RWPE2 (cell line): ENCODE measurements at places on chromosomes 11 and 22.
A peak's percentile ranks its signal among the peaks of the same experiment; 100 is the strongest.

DNA sequence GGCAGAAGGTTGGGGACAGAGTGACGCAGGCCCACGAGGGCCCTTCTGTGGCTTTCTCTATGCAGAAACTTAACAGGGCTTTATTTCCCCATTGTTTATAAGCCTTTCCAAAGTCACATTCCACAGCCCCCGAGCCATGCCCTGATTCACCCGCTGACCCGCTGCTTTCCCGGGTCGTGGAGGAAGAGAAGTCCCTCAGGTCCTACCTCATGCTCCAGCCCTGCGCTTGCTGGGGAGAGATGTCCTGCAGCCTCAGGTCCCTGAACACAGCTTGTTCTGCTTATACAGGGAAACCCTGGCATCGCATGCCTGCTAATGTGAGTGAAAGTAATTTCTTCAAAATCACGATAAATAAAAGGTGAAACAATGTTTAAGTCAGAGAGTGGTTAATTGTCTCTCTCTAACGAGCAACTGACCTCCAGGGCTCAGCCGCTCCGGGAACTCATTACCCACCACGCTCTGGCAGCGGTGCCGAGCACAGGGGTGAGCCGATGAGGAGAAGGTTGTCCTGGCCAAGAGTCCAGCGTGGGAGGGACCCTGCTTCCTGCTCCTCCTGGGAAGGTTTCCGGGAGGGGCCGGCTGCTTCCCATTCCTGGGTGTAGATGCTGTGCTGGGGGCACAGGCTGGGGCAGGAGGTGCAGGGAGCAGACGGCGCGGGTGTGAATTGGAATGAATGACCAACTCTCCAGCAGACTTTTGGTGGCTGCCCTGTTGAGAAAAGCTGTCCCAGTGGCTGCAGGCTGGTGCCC, 595.2 kb downstream of the BRD1 start:
- no peak overlapping the region for H3K27ac ChIP-seq
- no peaks in the 10 kb centered on the region for H3K4me1 ChIP-seq
- no peaks in the 10 kb centered on the region for H3K36me3 ChIP-seq
- H3K4me3 ChIP-seq, result no peak overlapping the region

- no peaks in the 10 kb centered on the region for H3K27me3 ChIP-seq
- H3K36me3 ChIP-seq, result no peaks in the 10 kb centered on the region
- DNase-seq, result peak; percentile 68
- H3K4me3 ChIP-seq, result no peak overlapping the region
- H3K4me1 ChIP-seq, result peaks cover 12% of the 10 kb centered on the region
- peak overlapping the region; percentile 60 for H3K27ac ChIP-seq
Observed at GRCh38 chr11:95245038-95245437, 14.0 kb upstream of the SESN3 start.

DNA sequence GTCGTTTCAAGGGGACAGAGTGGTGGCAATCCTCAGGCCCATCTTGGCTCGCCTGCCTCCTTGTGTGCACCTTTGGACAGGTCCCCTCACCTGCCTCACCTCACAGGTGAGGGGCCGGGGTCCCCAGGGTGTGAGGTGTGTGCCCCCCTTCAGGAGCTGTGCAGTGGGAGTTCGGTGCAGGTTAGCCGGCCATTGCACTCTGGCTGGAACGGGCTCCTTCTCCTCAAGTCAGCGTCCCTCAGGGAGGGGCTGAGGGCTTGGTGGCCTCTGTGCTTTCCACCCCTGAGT, 269.1 kb downstream of the TBC1D22A start:
- no peaks in the 10 kb centered on the region for H3K36me3 ChIP-seq
- no peaks in the 10 kb centered on the region for H3K27me3 ChIP-seq
- peaks cover 14% of the 10 kb centered on the region for H3K4me1 ChIP-seq
- no peak overlapping the region for H3K27ac ChIP-seq
- no peak overlapping the region for H3K4me3 ChIP-seq
- peak; percentile 33 for DNase-seq

DNA sequence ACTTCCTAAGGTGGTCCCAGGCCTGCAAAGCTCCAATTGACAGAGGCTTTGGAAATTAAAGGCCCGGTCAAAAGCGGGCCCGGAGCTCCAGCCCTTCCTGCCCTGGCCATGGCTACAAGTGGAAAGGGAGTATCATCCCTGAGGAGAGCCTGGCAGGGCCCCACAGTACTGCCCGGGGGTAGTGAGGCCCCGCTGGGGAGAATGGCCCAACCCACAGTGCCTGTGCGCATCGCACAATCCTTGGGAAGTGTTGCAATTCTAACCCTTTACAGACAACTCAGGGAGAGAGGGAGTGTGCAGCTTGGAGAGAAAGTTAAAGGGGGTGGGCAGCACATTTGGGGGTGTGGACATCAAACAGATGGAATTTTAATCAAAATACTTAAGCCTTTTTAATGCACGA, 3.6 kb downstream of the CACNG2 start:
- peaks cover 77% of the 10 kb centered on the region for H3K27me3 ChIP-seq
- no peak for DNase-seq
- no peaks in the 10 kb centered on the region for H3K4me1 ChIP-seq
- H3K36me3 ChIP-seq, result no peaks in the 10 kb centered on the region
- no peak overlapping the region for H3K27ac ChIP-seq

GRCh38 chr11:84390441-84391078, 1104.4 kb upstream of the CCDC90B start:
- H3K4me3 ChIP-seq, result no peak overlapping the region
- DNase-seq, result no peak
- H3K27ac ChIP-seq, result no peak overlapping the region
- H3K27me3 ChIP-seq, result no peaks in the 10 kb centered on the region
- no peaks in the 10 kb centered on the region for H3K36me3 ChIP-seq

DNA sequence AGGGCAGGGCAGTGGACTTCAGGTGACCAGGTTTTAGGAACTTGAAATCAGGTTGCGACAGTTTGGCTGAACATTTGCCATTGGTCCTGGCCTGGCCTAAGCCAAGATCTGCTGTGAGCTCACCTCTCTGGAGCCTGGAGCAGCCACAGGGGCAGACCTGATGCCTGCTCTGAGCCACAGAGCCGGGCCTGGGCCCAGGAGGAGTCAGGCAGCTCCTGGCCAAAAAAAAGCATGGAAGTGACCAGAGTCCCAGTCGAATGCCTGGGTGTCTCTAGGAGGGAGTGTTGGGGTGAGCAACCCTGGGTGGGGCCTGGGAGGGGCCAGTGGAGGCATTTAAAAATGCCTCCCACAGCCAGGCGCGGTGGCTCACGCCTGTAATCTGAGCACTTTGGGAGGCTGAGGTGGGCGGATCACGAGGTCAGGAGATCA, 6.0 kb upstream of the OMP start:
- DNase-seq, result peak; percentile 33
- H3K27ac ChIP-seq, result no peak overlapping the region
- H3K36me3 ChIP-seq, result no peaks in the 10 kb centered on the region
- H3K27me3 ChIP-seq, result no peaks in the 10 kb centered on the region

- no peak overlapping the region for H3K27ac ChIP-seq
- H3K4me3 ChIP-seq, result no peak overlapping the region
- no peak for DNase-seq
- no peaks in the 10 kb centered on the region for H3K36me3 ChIP-seq
Observed at GRCh38 chr11:120494595-120494994, 17.0 kb upstream of the GRIK4 start.

- no peak overlapping the region for H3K27ac ChIP-seq
- no peaks in the 10 kb centered on the region for H3K27me3 ChIP-seq
- DNase-seq, result no peak
- H3K4me1 ChIP-seq, result no peaks in the 10 kb centered on the region
- H3K36me3 ChIP-seq, result no peaks in the 10 kb centered on the region
- H3K4me3 ChIP-seq, result no peak overlapping the region
Observed at GRCh38 chr11:63007920-63008319, 7.7 kb downstream of the SLC22A8 start.

DNA sequence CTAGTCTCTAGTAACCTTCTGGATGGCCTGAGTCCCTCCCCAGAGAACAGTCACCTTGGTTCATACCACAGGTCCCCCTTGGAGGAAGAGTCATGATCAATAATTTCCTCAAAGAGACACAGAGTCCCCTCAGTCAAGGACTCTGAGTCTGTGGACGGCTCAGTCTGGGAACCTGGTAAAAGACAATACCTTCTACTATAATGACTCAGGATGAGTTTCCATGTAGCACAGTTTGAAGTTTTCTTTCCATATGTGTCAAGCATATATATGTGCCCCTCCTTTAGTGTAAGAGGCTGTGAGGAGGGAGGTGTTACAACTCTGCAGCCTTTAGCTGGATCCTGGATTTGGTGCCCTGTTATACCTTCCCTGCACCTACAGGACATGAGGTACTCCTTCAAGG, 54.4 kb upstream of the TSKU start:
- H3K36me3 ChIP-seq, result no peaks in the 10 kb centered on the region
- no peak overlapping the region for H3K27ac ChIP-seq
- no peaks in the 10 kb centered on the region for H3K4me1 ChIP-seq
- H3K4me3 ChIP-seq, result no peak overlapping the region
- no peaks in the 10 kb centered on the region for H3K27me3 ChIP-seq

GRCh38 chr11:5626196-5626595, 1.4 kb downstream of the TRIM34 start:
- H3K4me1 ChIP-seq, result peaks cover 34% of the 10 kb centered on the region
- H3K4me3 ChIP-seq, result no peak overlapping the region
- H3K27me3 ChIP-seq, result no peaks in the 10 kb centered on the region
- no peak for DNase-seq
- peak overlapping the region; percentile 6 for H3K27ac ChIP-seq

GRCh38 chr11:2809854-2810253, 75.7 kb downstream of the CDKN1C start:
- no peaks in the 10 kb centered on the region for H3K27me3 ChIP-seq
- H3K4me1 ChIP-seq, result no peaks in the 10 kb centered on the region
- no peak for DNase-seq
- H3K4me3 ChIP-seq, result no peak overlapping the region
- no peaks in the 10 kb centered on the region for H3K36me3 ChIP-seq

DNA sequence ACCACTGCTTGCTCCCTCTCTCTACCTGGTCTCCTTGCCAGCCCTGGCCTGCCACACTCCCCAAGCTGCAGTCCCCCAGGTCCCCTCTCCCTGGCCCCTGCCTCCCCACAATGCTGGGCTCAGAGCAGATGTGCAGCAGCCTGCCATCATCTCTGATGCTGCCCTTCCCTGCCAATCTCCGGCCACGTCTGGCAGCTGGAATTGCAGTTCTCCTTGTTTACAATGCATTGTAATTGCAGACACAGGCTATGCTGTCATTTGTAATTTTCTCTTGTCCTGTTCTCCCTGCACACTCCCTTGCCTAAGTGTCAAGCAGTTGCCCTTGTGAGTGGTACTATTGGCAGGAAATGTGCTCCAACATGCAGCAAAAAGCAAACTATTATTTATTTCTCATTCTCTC, 222.3 kb downstream of the NTM start:
- no peak overlapping the region for H3K27ac ChIP-seq
- no peaks in the 10 kb centered on the region for H3K4me1 ChIP-seq
- no peak overlapping the region for H3K4me3 ChIP-seq

- no peak overlapping the region for H3K27ac ChIP-seq
- H3K4me1 ChIP-seq, result no peaks in the 10 kb centered on the region
- H3K27me3 ChIP-seq, result no peaks in the 10 kb centered on the region
- DNase-seq, result no peak
Observed at GRCh38 chr11:56688554-56689100, 10.3 kb upstream of the OR9G1 start.

- H3K4me3 ChIP-seq, result no peak overlapping the region
- H3K27ac ChIP-seq, result peak overlapping the region; percentile 87
- H3K4me1 ChIP-seq, result peaks cover 10% of the 10 kb centered on the region
- DNase-seq, result peak; percentile 75
- H3K27me3 ChIP-seq, result no peaks in the 10 kb centered on the region
- H3K36me3 ChIP-seq, result no peaks in the 10 kb centered on the region
Observed at GRCh38 chr11:132632641-132633124, 899.6 kb downstream of the OPCML start.

DNA sequence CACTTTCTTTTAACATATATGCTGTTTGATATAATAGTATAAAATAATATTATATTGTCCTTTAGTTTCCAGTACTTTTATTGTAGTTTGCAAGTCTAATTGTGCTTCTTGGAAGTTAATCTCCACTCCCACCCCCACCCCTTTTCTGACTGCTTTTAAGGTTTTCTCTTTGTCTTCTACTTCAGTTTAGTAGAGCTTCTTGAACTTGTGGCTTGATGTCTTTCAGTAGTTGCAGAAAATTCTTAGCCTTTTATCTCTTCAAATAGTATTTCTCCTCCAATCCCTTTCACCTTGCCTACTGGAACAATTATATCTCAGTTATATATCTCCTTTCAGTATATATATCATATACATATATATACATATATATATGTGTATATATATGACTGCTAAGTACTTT, 56.6 kb downstream of the PARVG start:
- no peaks in the 10 kb centered on the region for H3K36me3 ChIP-seq
- H3K4me1 ChIP-seq, result no peaks in the 10 kb centered on the region
- H3K4me3 ChIP-seq, result no peak overlapping the region
- no peak overlapping the region for H3K27ac ChIP-seq

GRCh38 chr22:25082096-25082495, 117.6 kb upstream of the CRYBB3 start:
- no peak for DNase-seq
- H3K4me1 ChIP-seq, result no peaks in the 10 kb centered on the region
- no peaks in the 10 kb centered on the region for H3K36me3 ChIP-seq
- no peak overlapping the region for H3K27ac ChIP-seq
- H3K4me3 ChIP-seq, result no peak overlapping the region
- H3K27me3 ChIP-seq, result no peaks in the 10 kb centered on the region

GRCh38 chr11:1559111-1559951, 12.7 kb downstream of the DUSP8 start:
- no peaks in the 10 kb centered on the region for H3K36me3 ChIP-seq
- H3K4me1 ChIP-seq, result peaks cover 22% of the 10 kb centered on the region
- peak; percentile 92 for DNase-seq
- H3K4me3 ChIP-seq, result no peak overlapping the region

- no peak overlapping the region for H3K4me3 ChIP-seq
- no peak overlapping the region for H3K27ac ChIP-seq
- no peaks in the 10 kb centered on the region for H3K36me3 ChIP-seq
- no peaks in the 10 kb centered on the region for H3K27me3 ChIP-seq
- DNase-seq, result no peak
- no peaks in the 10 kb centered on the region for H3K4me1 ChIP-seq
Observed at GRCh38 chr11:44217432-44217831, 92.5 kb downstream of the ALX4 start.

GRCh38 chr11:68392822-68393221, 67.7 kb upstream of the PPP6R3 start:
- H3K27me3 ChIP-seq, result no peaks in the 10 kb centered on the region
- DNase-seq, result no peak
- H3K4me3 ChIP-seq, result no peak overlapping the region

DNA sequence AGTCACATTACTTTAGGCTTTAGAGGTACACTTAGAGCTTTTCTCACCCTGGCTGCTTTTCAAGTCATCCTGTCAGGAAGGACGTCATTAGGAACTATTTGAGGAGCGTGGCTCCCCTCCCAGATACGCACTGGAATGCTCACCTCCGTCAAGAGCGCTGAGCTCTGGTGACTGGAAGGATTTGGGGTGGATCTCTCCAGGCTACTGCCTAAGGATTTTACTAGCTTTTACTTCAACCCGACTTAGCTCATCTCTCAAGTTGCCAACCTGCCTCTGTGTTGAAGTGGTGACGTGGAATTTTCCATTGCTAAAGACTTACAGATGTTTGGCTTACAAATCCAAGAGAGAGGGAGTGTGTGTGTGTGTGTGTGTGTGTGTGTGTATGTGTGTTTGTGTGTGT, 355.3 kb upstream of the CCDC90B start:
- H3K27ac ChIP-seq, result no peak overlapping the region
- DNase-seq, result no peak
- H3K36me3 ChIP-seq, result no peaks in the 10 kb centered on the region

- no peak for DNase-seq
- no peaks in the 10 kb centered on the region for H3K27me3 ChIP-seq
- no peak overlapping the region for H3K27ac ChIP-seq
- H3K4me1 ChIP-seq, result no peaks in the 10 kb centered on the region
Observed at GRCh38 chr11:33984682-33985389, 66.7 kb upstream of the CAPRIN1 start.
